Ureter (tissue), 1 donor: ENCODE measurements at places on chromosomes 13 and 19.
A peak's percentile ranks its signal among the peaks of the same experiment; 100 is the strongest.

- DNase-seq = no peak
Measured at GRCh38 chr13:22081430-22081829, 410.6 kb downstream of the FGF9 start.

DNA sequence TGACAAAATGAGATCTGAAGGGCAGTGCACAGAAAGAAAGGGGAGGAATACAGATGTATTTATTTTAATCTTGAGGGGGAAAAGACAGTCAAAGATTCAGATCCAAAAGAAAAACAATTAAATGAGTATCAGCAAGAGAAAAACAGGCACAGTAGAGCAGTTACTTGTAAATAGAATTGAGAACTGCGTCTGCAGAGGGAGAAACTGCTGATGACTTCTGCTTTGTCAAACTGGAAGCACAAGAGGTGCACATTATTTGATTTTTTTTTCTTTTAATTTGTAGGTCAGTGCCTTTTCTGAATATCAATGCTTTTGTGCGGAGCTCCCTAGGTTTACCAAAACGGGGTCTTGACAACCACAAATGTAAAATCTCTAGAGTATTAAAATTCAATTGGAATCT is 37.3 kb downstream of the EFNB2 start:
- DNase-seq = no peak

- DNase-seq = no peak
Measured at GRCh38 chr13:112972867-112973576, 4.0 kb downstream of the MCF2L start.

DNA sequence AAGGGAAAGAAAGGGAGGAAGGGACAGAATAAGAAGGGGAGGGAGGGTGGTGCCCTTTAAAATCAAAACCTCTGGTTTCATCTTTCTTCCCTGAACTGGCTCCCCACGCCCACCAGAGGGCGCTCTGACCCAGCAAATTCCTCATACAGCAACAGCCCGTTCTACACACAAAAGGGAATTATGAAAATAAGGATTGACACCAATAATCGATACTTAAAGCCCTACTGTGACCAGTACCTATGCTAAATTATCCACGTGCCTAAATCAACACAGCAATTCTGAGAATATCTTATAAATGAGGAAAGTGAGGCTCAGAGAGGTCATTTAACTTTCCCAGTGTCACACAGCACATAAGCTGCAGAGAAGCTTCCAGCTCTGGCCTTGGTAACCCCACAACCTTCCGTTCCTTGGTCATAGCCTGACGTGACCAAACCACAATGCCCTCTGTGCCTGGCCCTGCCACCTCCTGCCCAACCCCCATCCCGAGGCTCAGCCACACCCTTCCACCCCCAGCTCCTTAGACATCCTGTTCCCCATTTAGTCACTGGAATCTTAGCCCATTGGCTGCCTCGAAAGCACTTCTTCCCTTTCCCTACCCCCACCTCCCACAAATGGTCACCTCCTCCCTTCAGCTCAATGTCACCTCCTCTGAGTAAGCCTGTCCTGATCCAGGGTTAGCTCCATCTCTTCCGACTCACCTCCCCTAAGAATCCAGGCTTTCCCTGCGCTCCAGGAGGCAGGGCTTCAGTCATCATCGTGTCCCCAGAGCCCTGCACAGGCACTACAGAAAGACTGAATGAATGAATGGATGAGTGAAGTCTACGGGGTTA is 34.2 kb upstream of the PNMA8B start:
- peak; percentile 76 for DNase-seq

GRCh38 chr13:40514802-40515201 is 151.6 kb downstream of the FOXO1 start:
- no peak for DNase-seq

DNA sequence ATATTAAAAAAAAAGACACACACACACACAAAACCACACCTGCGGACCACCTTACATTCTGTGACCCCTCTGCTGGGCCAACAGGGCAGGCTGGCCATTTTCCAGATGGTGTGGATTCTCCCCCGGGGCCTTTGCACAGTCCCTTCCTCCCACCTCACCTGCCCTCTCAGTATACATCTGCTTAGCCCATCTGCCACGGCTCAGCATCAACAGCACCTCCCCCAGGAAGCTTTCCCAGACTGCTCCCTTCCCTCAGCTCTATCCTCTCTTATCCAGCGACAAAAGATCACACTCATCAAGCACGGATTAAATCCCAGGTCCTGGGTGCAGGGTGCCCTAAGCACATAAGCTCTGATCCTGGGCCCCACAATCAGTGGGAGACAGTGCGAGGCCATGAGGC is 4.5 kb downstream of the ZNF787 start:
- no peak for DNase-seq

DNA sequence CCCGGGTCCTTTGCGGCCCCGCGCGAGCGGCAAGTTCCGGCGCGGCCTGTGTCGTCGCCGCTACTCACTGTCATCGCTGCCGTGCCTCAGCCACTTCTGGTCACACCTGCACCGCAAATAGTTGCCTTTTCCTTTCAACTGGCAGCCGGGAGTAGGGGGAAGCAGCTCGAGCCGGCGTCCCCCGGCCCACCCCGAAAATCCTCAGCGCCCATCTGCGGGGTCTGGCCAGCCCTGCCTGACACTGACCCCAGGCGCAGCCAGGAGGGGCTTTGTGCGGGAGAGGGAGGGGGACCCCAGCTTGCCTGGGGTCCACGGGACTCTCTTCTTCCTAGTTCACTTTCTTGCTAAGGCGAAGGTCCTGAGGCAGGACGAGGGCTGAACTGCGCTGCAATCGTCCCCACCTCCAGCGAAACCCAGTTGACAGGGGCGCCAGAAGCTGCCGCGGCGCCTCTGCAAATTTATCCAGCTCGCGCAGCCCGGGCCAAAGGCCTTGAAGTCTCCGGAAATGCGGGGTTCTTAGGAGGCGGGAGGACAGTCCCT is 1.7 kb downstream of the PDX1 start:
- DNase-seq = no peak

DNA sequence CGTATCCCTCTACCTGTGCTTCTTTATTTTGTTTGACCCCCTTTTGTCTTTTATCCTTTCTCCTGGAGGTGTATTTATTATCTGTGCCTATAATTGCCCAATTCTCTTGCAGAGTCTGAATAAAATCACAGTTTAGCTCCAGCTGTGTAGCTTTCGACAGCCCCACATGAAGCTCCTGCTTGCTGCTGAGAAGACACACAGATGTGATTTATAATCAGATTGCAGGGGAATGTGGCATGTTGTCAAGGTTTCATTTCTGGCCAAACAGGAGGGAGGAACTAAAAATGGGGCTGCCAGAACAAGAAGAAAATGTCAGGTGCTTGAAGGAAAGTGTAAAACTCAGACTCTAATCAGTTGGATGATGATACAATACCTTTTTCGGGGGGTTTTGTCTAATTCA is 22.7 kb downstream of the CCNA1 start:
- DNase-seq = no peak

DNA sequence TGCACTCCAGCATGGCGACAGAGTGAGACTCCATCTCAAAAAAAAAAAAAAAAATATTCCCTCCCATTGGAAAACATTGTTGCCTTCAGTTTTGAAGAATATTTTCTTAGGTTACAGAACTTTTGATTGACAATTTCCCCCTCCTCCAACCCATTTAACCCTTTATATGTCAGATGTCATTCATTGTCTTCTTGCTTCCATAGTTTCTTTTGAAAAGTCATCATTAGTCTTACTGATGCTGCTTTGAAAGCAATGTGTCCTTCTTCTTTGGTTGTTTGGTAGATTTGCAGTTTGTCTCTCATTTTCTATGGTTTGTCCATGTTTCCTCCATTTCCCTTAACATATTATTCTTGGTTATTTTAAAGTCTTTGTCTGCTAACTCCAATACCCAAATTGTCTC is 25.4 kb downstream of the ZNF558 start:
- no peak for DNase-seq

GRCh38 chr19:49556412-49557398 is 23.7 kb downstream of the NOSIP start:
- no peak for DNase-seq

DNA sequence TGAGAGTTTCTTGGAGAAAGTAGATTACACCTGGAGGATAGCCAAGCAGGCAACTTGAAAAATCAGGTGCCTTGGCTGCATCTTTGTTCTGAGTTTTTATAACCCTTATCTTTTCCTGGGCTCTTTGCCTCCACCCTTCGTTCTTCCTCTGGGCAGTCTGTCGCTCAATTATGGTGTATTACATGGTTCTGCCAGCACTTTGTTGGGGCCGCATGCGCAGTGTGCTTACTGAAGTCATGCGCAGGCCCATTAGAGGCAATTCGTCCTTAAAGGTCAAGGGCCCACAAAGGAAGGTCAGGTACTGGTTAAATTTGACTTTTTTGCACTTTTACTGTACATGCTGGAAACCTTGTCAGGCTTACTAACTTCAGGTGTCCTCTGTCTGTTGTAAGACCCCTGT is 761.9 kb upstream of the SLITRK5 start:
- DNase-seq = no peak

- no peak for DNase-seq
Measured at GRCh38 chr19:6586726-6587092, 4.2 kb downstream of the CD70 start.

DNA sequence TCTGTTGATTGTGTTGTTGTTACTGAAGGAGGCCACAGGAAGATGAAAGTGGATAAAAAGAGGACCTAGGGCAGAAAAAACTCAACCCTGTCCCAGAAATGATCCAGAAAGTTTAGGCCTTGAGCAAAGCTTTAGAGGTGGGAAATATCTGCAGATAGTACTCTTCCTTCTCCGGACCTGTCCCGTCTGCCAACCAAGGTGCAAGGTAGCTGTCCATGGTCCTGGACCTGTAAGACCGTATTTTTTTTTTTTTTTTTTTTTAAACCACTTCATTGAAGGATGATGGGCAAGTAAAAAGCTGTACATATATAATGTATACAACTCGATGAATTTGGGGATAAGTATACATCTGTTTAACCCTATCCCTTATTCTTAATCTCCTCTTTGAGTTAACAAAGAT is 225.9 kb downstream of the OLFM4 start:
- DNase-seq = no peak

GRCh38 chr19:8253678-8254077 is 44.5 kb downstream of the CERS4 start:
- DNase-seq = no peak

DNA sequence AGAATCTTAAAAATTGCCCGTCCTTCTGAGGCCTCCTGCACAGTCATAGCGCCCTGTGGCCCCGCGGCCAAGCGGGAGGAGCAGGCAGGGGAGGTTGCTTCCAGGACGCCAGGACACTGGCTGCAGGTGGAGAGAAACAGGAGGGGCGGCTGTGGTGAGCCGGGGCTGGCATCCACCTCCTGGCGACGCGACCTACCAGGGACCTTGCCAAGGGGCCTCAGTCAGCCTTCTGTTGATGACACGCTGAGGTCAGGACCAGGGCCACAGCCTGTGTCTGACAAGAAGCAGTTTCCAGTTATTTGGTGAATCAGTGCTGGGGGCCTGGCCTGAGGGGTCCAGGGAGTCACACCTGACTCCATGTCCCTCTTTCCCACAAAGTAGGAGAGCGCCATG is 13.3 kb upstream of the MKNK2 start:
- DNase-seq = no peak

- DNase-seq = no peak
Measured at GRCh38 chr13:48770372-48770771, 116.6 kb downstream of the CYSLTR2 start.

GRCh38 chr13:34020388-34020787 is 202.4 kb downstream of the RFC3 start:
- DNase-seq = no peak

DNA sequence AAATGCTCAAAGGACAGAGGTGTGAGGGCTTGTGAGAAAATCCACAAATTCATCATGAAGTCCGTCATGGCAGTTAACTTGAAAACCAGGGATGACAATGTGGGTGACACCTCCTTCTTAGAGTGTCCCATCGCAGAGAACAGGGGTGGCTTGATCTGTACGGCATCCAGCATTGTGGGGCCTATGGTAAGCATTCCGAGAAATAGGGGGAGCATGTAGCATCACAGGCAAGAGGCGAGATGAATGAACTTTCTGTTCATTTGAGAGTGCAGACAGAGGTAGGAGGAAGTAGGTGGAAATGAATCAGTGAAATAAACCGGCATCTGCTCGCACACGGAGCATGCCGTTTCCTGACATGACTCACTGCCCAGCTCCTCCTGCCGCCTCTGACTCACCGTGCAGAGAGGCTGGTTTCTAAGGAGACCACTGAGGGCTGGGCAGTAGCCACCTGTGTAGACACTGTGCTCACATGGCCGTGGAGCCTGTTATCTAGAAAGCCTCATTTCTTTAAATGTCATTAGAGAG is 339.0 kb downstream of the RFC3 start:
- peak; percentile 83 for DNase-seq

GRCh38 chr13:32008518-32009175 is 22.9 kb upstream of the FRY start:
- no peak for DNase-seq

DNA sequence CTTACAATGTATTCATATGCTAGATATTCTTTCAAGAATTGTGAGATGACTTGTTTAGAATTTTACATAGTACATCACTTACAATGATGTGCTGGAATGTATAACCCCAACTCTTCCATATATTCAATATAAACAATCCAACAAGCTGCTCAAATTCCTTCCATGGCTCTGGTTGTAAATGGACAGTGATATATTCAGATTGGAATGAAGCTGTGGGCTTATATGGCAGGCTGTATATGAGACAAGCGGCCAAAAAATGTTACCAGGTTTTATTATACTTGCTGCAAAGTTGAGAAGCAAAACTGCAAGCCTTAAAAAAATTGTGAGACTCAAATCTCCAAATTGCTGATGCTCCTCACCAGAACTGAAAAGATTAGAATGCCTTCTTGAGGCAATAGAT is 83.6 kb upstream of the KLF12 start:
- DNase-seq = no peak

- no peak for DNase-seq
Measured at GRCh38 chr13:64130600-64130999, 2715.0 kb upstream of the PCDH20 start.

GRCh38 chr13:23870356-23871140 is 18.7 kb downstream of the MIPEP start:
- no peak for DNase-seq

DNA sequence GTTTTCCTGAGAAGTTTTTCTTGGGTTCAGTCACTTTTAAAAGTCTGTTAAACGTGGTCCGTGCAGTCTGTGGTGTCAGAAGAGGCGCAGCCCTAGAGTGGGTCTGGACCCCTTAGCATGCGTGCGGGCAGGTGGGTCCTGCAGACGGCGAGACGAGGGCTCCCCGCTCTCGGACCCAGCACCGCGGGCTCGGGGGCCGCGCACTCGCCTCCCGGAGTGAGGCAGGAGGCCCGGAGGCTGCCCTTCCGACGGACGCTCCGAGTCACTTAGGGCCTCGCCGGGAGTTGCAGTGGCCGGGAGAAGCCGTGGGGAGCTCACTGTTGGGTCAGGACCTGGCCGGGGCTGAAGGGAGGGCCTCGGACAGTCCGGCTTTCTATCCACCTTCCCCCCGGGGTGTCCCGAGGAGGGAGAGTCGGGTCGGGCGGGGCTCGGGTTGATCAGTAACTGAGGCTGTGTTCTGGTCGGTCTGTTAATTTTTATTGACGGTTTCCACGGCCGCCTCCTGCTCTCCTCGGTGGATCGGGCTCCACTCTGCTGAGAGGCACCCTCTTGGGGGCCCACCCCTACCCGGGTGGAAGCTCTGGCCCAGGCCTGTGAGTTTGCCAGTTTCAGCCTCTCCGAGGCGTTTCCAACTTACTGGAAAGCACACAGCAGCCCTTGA is 1.3 kb downstream of the PTBP1 start:
- no peak for DNase-seq

GRCh38 chr13:49292742-49293486 is 45.2 kb downstream of the CDADC1 start:
- DNase-seq = peak; percentile 70

- DNase-seq = no peak
Measured at GRCh38 chr19:28027116-28027515, 1185.8 kb downstream of the UQCRFS1 start.
